H1 (cell line): ENCODE measurements at places on chromosomes 5 and 9. TPM values are rescaled to one million over a fixed set of nuclear protein-coding genes. Genes with fewer than 3 reads are reported as not detected.

Gene ARID3C
- 0.08 and 0.25 TPM in 2 replicates for polyA plus RNA-seq

Gene PCDHGA10
- polyA plus RNA-seq = 6.4 and 7.1 TPM in 2 replicates

Gene KCNMB1
- polyA plus RNA-seq = 0.08 TPM in 2 replicates

Gene CTXN3
- polyA plus RNA-seq = 0.05 TPM in 1 of 2 replicates, not detected in the other

Gene TYRP1
- polyA plus RNA-seq = 0.15 and 0.16 TPM in 2 replicates

Gene C9orf153
- polyA plus RNA-seq = 0.05 TPM in 1 of 2 replicates, not detected in the other

Gene IFNE
- 0.08 TPM in 1 of 2 replicates, not detected in the other for polyA plus RNA-seq

Gene DBN1
- 168 and 250 TPM in 2 replicates for polyA plus RNA-seq

Gene ANKRD18A
- polyA plus RNA-seq = 0.66 and 0.68 TPM in 2 replicates
